ENCODE measurements at places on chromosomes 7 and 10. TPM values are rescaled to one million over a fixed set of nuclear protein-coding genes. Genes with fewer than 3 reads are reported as not detected.

FGL2 gene
- 0.34 TPM for total RNA-seq

WIPF3 gene
- total RNA-seq = not detected

TSPAN33 gene
- total RNA-seq = 4.2 TPM

GRCh38 chr7:51827631-51828030 is 511.0 kb upstream of the COBL start:
- DNase-seq = no peak

GRCh38 chr10:75408911-75409885 is 7.6 kb upstream of the ZNF503 start:
- peak; percentile 48 for DNase-seq

DNA sequence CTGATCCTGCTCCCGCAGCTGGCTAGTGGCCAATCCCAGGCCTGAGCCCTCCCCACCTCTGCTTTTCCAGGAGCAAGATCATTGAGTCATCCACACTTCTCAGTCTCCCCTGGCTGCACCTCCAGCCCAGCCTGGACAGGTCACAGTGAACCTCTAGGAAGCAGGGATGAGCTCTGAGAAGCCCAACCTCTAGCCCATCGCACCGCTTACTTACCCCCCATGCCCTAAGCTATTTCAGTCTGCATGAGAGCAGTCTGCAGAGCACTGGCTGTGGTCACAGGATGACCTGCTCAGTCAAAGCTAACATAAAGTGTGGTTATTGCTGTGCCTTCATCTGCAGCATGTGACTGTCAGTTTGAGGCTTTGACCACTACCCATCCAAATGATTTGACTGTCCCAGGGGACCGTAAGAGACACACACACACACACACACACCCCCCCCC is 129.2 kb downstream of the SORBS1 start:
- peak; percentile 62 for DNase-seq

- peak; percentile 28 for DNase-seq
These were observed 806.5 kb downstream of the PHTF2 start for GRCh38 chr7:78605119-78605518.

DNA sequence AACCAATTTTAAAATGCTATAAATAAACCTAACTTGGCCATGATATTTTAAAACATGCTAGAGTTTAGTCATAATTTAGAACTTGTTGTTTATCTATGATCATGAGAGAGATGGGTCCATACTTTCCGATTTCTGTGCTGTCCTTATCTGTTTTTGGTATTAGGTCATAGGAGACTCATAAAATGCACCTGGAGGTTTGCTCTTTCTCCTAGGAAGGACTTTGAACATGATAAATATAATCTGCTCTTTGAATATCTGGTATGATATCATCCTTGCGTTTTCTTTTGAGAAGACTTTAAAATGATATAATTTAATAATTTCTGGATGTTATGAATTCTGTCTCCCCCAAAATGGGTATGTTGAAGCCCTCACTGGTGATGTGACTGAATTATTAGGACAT is 9.0 kb upstream of the ANTXRL start:
- no peak for DNase-seq

GRCh38 chr10:34200355-34200901 is 614.7 kb downstream of the PARD3 start:
- DNase-seq = no peak

All from M059J (cell line).